Osteocyte (in vitro differentiated cells): ENCODE measurements at places on chromosomes 13 and 19. TPM values are rescaled to one million over a fixed set of nuclear protein-coding genes. Genes with fewer than 3 reads are reported as not detected.

Gene GFY
- total RNA-seq = not detected in 2 replicates

Gene ZNF534
- not detected in 2 replicates for total RNA-seq

Gene RYR1
- 0.03 and 0.50 TPM in 2 replicates for total RNA-seq

Gene ARL11
- total RNA-seq = not detected in 2 replicates

Gene GGN
- total RNA-seq = 2.1 and 2.3 TPM in 2 replicates

GRCh38 chr13:24176351-24177101, 16.0 kb downstream of the SPATA13 start:
- no peak for DNase-seq

- DNase-seq = no peak
These were observed 714 bp downstream of the POLRMT start for GRCh38 chr19:632579-633067.

DNA sequence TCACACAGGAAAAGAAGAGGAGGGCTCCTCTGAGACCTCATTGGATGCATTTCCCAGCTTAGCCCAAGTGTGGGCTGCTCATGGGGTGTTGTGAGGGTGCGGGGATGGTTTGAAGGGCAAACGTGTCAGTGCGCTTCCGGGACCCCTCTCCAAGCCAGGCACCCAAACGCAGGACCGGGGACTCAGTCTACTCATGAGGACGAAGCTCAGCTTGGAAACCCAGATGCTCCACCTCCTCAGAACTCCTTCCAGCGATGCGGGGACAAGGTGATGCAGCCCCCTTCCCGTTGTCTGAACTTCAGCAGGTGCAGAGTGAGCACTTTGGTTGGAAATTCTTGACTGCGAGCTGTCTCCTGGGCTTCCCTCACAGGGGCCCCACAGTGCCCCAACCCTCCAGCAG, 33.1 kb upstream of the MTIF3 start:
- DNase-seq = no peak

DNA sequence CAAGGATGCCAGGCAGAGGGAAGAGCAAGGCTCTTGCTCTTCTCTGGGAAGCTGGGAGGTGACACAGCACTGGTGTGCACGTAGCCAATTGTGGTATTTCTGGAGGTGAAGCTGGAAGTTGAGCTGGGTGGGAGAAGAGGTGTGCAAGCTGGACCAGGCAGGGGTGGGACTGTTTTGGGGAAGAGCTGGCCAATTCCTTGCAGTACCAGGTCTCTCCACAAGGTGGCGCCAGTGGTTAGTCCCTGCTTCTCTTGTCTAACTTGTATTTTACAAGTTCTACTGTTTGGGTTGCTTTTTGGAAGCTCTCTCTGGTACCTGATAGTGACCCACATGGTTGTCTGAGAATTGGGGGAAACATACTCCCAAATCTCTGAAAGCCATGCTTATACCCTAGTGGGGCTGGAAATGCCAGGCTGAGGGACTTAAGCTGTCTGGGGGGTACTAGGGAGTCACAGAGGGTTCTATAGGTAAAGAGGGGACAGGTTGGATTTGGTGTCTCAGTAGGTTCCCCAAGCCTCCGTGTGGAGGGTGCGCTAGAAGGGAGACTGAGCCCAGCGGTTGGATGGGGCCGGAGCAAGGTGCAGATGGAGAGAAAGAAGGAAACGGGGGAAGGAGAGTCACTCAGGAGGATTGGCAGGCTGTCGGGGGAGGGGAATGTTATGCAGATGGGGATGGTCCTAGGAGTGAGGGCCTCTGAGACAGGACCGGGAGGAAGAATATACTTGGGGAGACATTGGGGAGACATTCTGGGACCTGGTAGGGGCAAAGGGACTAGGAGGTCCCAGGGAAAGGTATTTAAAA, 3.0 kb downstream of the HPN start:
- no peak for DNase-seq

GRCh38 chr13:93982179-93982918, 497.1 kb downstream of the DCT start:
- DNase-seq = no peak

DNA sequence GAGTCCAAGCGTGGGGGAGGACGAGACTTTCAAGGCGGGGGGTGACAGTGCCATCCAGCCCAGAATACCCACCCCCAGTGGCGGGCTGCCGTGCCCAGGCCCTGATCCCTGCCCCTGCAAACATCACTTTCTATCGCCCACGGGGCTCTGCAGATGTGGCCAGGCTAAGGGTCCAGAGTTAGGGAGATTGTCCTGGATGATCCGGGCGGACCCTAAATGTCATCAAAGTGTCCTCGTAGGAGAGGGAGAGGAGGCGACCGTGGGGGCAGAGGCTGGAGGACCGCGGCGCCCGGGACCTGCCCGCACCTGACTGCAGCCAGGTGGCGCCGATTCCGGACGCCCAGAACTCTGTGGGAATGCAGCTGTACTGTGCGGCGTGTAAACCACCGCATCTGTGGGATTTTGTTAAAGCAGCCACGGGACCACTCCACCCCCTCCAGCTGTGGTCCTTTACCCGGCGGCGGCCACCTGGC, 32.4 kb downstream of the GJA3 start:
- DNase-seq = no peak

DNA sequence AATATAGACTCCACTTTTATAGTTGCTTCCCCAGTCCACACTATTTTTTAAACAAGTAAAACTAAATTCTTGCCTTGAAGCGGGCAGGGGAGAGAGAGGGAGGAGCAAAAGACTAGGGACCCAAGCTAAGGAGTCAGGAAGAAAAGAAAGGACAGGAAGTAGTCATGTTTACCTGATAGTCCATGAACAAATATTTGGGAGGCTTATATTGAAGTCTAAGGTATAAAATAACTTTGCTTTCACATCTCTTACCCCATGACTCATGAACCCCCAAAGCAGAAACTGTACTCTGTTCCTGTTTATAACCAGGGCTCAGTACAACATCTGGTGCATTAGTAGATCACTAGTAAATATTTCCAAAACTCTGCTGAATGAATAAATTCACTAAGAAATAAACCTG, 67.3 kb downstream of the ZAR1L start:
- no peak for DNase-seq

DNA sequence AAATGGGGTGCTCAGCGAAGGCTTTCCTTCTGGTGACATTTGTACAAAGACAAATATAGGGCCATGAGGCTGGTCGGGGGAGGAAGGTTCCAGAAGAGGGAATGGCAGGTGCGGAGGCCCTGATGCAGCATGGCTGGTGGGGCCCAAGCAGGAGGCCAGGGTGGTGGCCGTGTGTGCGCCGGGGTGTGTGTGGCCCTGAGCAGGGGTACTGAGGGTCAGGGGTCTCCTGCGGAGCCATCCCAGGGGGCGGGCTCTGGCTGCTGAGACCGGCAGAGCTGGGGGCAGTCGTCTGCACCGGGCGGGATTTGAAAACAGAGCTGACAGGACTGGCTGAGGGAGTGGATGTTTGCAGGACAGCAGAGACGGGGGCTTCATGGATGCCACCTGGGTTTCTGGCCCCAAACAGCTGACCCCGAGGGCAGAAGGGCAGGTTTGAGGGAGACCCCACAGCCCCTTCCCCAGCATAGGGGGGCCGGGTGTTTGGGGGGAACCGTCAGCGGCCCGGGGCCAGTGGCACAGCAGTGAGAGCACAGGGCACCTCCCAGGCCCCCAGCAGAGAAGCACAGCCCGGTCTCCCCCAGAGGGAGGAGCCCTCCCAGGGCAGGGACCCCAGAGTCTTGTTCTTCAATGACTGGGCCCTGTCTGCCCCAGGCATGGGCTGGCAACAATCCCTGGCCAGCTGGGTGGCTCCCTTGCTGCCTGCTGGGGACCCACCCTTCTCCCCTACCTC, 11.4 kb downstream of the PIAS4 start:
- DNase-seq = no peak

DNA sequence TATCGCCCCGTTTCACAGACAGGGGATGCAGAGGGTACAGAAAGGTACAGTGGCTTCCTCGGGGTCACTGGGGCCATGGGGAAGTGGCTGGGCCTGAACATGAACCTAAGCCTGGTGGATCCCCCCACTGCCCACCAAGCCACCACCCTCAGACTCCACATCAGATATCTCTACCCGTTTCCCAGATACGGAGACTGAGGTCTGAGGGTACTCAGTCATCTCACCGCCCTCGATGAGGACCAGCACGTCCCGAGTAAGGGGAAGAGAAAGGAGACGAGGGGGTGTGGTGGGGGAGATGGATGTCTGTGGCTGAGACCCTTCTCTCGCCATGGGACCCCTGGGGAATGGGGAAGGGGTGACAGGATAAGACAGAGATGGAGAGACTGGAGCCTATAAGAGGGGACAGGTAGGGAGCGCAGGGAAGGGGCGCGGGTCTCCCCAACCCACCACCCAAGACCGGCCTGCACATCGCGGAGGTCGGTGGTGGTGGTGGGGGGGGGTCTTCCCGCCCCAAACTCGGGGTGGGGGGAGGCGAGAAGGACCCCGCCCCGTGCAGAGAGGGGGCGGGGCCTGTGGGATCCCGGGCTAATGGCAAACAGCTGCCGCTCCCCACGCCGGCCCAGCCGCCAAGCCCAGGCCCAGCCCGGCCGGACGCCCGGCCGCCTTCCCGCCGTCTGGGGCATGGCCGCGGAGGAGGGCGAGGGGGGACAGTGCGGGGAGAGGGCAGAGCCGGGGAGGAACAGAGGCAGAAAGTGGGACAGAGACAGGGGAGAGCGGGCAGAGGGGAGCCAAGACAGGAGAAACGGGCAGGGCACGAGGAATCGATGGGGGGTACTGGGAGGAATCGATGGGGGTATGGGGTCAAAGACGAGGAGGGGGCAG, 698 bp downstream of the KANK2 start:
- DNase-seq = no peak

- no peak for DNase-seq
These were observed 7.5 kb downstream of the IZUMO2 start for GRCh38 chr19:50155520-50156109.

GRCh38 chr13:23806874-23807526, 82.2 kb downstream of the MIPEP start:
- DNase-seq = no peak

DNA sequence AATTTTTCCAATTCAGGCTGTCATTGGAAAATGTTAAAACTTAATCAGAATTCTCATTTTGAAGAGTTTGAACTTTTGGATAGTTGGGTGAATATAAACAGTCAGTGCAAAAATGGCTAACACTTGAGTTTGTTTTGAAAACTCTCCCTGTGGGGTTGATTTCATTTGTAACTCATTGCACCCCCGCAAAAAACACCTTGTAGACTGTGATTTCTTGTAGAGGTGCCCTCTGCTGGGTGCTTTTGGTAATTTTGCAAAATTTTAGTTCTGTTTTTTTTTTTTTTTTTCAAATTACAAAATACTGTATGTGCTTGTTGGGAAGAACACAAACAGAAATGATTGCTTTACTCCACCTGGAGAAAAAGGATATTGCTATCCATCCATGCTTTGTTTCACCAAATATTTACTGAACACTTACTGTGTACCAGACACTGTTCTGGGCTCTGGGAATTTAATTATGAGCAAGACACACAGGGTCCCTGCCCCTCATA, 28.2 kb upstream of the GPI start:
- no peak for DNase-seq
